Effector memory CD4-positive, alpha-beta T cell (primary cell): ENCODE measurements at places on chromosomes 2 and 18.

GRCh38 chr18:48821251-48821590, 129.5 kb downstream of the SMAD7 start:
- DNase-seq: no peak

- no peak for DNase-seq
These were observed 657 bp downstream of the ATP8B1 start for GRCh38 chr18:57802213-57803102.

DNA sequence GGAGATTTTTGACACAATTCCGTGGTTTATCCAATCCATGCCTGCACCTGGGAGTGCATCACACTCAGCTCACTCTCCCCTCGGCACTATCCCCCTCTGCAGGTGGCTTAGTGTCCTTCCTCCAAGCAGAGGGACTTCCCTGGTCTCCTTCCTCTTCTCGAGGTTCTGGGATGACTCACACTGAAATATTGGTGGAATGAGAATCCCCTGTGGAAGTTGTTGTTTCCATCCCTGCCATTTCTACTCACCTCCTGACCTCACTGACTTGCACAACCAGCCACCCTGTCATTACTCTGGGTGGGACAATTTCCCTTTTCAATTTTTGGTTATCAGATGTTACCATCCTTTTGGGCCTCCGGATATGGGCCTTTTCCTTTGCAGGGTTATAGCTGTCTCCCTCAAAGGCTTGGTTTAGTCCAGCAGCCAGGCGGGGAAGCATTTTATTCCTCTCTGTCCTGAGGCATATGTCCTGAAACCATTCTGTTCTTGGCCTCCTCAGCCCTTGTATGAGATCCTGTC, 59.9 kb downstream of the PTPRM start:
- DNase-seq: no peak

GRCh38 chr18:31983976-31984375, 34.6 kb upstream of the RNF125 start:
- no peak for DNase-seq

DNA sequence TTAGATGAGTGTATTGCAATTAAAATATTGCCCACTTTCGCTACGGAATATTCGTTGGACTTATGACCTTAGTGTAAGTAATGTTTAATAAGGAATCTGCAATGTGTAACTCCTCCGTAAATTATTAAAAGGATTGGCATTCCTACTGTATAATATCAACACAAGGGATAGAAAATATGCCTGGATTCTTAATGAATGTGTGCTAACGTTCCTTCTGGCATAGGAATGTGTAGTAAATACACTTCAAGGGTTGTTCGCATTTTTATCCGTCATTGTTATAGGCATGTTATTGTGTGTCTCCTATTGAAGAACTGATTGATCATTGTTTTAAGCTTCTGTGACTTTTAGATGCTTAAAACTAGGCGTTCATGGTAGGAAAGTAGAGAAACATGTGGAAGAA, 134.5 kb downstream of the NEDD4L start:
- DNase-seq: no peak

DNA sequence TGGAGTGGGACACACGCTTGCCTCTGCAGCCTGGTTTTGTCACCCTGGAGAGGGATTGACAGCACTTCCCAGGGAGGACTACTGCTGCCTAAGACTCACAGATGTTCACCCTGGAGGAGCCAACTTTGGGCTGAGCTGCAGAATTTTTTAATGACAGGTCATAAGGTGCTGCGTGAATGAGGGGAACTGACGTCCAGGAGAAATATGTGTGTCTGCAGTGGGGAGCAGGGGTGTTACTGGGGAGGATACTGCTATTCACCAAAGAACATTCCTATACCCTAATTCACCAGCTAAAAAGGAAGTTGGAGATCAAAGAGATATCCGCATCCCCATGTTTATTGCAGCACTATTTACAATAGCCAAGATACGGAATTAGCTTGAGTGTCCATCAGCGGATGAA, 144.4 kb downstream of the MGAT5 start:
- no peak for DNase-seq

GRCh38 chr2:224479826-224480225, 77.9 kb upstream of the FAM124B start:
- DNase-seq: no peak
